ENCODE measurements at places on chromosomes 1 and 21.
A peak's percentile ranks its signal among the peaks of the same experiment; 100 is the strongest.

DNA sequence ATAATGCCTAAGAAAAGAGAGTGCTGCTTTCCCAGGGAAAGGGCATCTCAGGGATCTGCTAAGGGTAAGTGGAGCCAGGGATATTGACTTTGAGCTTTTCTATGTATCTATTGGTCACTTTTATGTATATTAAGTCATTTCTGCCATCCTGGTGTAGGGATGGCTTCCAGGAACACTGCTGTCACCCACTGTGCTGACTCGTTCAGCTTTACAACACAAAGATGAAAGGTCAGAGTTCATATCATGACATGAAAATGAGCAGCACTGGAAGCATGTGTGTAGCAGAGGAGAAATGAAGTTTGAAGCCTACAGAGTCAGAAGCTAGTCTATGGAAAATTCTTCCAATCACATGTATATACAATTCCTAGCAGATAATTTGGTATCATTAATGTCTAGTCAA lies 37.1 kb upstream of the RGS8 start:
- no peak for DNase-seq

GRCh38 chr1:26771285-26771642 lies 16.5 kb upstream of the PIGV start:
- no peak for DNase-seq

DNA sequence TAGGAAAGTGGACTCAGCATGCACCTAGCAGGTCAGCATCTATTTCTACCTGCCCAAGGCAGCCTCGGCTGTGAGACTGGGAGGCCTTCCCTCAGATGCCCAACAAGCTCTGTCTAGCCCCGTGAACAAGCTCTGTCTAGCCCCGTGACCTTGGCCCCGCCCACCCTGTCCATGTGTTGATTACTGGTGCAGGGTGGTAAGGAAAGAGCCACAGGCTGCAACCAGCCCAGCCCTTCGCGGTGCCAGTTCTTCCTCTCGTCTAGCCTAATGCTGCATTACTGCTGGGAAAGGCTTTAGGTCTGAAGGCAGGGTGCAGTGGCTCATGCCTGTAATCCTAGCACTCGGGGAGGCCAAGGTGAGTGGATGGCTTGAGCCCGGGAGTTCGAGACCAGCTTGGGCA lies 2.2 kb downstream of the GPR153 start:
- no peak for DNase-seq

DNA sequence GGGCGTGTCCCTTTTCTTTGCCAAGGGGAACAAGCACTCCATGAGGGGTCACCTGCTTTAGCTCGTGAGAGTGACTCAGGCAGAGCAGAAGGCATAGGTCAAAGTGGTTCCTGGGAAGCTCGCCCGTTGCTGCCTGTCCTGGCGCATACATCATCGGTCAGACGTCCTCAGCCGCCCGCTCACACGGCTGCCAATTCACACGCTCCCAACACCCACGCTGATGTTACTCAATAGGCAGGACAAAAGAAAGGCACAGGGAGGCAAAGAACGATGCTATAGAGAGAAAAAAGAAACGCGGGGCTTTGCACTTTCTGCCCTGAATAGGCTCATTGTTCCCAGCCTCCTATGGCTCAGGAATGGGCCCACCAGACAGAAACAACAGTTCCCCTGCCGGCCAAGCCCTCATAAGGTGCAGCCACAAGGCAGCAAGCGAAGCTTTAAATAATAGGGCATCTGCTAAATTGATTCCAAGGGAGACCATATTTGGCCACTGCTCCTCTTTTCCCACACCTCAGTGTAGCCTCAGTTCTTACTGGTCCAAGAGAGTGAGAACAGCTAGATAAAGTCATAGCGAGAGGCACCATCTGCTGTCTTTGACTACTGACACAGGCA lies 38.7 kb downstream of the VTCN1 start:
- DNase-seq: peak; percentile 96

DNA sequence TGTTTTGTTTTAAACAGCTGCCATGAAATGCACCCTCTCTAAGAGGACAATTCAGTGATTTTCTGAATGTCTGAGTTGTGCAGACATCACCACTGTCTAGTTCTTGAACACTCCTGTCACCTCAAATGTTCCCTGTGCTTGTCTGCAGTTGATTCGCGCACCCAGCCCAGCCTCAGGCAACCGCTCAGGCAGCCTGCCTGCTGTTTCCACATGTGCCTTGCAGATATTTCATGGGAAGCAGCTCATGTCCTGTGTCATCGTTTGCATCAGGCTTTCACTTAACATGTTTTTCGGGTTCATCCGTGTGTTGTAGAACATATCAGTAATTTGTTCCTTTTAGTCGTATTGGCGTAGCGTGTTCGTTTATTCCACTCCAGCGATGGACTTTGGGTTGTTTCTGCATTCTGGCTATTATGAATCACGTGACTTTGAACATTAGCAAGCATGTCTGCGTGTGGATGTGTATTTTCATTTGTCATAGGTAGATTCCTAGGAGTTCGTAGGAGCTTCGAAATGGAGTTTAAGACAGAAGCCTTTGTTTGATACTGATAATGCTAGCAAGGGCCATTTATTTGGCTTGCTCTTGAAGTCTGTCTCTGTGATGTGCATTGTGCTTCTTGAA lies 12.1 kb downstream of the ADARB1 start:
- no peak for DNase-seq

DNA sequence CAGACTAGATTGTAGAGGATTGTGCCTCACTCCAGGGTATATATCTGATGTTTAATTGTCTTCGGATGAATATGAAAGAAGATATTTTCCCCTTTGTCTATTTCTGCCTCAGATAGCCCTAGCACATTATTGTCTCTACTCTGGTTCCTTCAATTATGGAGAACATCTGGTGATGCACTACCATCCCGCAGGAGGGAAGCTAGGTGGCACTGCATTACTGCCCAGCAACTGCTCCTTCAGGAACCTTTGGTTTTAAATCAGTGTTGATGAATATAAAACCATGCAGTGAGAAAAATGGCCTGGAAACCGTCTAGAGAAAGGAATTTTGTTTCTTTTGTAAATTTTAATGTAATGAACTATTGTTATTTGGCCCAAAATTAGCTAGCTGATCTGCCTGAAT lies 68.5 kb downstream of the GPR88 start:
- peak; percentile 76 for DNase-seq

DNA sequence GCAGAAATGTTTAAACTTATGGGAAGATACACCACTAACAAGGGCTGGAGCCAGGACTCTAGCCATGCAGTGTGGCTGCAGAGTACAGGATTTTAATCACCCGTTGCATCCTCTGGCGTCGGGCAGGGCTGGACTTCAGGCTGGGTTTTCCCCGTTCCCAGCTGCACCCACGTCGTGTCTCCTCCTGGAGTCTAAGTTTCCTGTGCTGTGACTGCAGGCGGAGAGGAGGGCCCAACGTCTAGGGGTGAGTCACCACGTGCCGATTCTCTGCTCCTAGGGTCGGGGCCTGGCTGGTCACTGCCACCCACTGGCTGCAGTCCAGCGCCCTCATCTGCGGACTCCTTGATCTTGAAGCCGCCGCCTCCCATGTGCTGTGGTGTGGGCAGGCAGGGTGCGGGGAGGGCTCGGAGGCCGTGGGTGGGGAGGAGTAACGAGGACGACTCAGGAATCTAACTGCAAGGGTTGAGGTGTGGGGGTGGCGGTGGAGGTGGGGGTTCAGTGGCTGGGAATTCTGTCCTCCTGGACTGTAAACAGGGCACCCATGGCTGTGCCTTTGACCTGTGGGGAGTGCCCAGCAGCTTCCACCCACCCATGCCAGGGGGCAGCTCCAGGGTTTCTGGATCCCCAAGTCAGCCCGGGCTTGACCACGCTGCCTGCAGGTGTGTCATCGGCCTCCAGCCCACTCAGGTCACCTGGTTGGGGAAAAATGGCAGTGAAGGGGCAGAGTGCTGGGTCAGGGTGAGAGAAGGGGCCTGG lies 77.8 kb downstream of the ALPL start:
- peak; percentile 98 for DNase-seq

DNA sequence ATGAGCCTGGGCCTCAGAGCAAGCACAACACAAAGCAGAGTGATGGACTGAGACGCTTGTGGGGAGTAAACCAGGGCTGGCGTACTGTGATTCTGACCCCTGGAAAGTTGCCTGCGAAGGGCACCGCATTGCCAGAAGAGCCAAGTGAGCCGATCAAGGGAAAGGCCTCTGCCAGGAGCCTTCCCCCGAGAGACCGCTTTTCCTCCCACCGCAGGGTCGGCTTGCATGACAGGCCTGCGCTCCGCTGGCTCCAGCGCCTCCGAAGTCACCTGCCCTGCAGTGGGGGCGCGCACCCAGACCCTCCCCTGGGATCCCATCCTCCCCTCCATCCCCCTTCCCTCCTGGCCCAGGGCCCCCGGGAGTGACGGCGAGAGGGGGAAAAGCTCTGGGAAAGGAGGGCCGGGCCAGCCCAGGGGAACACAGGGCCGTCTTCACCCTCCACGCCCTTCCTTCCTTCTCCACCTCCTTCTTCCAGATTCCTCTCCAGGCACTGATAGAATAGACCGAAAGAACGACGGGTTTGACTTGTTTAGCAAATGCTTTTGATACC lies 165.0 kb downstream of the TRIM33 start:
- DNase-seq: peak; percentile 2

DNA sequence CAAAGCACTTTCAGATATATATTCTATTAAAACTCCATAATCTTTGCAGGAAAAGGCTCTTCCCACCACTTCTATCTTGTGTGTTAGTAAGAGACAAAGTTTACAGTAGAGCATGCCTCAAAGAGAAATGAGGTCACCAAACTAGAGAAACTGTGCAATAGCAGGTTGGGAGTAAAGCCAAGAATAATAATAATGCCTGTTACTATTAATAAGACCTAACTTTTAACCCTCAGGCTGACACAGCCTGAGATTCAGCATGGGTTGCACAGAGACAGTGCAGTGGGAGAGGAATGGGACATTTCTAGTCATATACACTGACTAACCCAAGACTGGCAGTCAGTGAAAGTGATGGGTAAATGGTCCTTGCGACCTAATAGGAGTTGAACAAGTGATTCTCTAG lies 320.2 kb upstream of the NFIA start:
- DNase-seq: peak; percentile 63

- DNase-seq: no peak
Observed at GRCh38 chr1:230301322-230301721, 124.8 kb downstream of the PGBD5 start.

DNA sequence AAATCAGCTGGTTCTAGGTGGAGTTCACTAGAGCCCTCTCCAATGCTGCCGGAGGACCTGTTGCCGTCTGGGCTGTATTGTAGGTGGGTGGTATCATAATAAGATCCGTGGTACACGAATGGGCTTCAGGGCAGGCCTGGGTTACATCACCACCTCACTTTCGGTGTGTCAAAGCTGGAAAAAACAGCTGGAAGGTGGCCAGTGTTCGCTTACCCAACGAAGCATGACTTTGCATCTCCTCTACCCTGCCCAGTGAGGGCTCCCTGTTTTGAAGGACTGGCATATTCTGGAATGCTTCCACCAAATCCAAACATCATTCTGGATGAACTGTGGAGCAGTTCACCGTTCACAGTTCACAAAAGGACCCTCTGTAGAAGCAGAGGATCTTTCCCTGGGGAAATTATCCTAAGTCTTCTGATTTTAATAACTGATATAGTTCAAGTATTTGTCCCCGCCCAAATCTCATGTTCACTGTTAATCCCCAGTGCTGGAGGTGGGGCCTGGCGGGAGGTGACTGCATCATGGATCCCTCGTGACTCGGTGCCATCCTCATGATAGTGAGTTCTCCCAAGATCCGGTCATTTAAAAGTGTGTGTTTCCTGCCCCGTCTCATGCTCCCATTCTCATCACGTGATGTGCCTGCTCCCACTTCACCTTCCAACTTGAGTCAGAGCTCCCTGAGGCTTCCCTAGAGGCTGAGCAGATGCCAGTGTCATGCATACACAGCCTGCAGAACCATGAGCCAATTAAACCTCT lies 429.0 kb downstream of the KIF26B start:
- DNase-seq: peak; percentile 86

GRCh38 chr1:26038477-26038876 lies 7.4 kb downstream of the SLC30A2 start:
- no peak for DNase-seq

DNA sequence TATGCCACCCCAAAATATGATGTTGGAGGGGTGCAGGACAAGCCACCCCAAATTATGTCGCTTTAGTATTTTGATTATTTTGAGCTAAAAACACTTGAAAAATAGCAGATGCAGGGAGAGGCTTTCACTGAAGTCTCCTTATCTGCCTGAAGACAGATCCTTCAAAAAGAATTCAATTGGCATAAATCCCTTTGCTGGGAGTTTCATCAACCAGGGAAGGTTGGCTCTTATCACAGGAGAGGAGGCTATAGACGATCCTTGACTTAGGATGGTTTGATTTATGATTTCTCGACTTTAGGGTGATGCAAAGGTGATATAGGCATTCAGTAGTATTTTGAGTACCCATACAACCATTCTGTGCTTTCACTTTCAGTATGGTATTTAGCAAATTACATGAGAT lies 97.8 kb upstream of the CAMK1G start:
- no peak for DNase-seq

DNA sequence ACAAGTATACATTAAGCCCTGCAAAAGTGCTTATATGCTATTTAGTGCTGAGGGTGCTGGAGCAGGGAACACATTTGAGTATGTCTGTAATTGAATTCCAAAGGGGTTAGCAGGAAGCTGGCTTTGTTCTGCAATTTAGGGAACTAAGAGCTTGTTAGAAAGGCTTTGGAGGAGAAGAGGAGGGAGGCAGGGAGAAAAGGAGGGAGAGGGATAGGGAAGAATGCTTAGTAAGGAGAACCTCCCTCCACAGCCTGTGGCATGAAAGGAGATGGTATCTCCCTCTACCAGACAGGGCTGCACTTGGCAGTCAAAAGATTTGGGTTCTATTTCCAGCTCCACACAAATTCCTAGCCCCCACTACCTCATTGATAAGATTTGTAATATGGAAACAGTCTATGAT lies 217.8 kb downstream of the DAB1 start:
- DNase-seq: no peak

DNA sequence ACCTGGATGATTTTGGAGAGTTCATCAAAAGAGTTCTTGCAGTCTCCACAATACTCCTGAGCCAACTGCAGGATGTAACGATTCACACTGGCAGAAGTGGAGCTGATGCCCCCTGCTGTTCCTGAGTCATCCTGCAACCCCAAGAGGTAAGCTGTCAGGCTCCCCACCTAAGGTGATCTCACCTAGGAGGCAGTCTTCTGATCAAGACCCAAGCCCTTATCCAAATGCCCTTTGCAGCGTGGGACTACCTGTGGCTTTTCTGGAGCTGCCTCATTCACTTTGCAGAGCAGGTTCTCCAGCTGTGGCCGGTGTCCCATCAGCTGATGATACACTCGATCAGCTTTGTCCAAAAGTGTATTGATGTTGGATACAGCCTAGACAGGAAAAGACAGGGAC lies 96.4 kb downstream of the UBR4 start:
- DNase-seq: peak; percentile 85

DNA sequence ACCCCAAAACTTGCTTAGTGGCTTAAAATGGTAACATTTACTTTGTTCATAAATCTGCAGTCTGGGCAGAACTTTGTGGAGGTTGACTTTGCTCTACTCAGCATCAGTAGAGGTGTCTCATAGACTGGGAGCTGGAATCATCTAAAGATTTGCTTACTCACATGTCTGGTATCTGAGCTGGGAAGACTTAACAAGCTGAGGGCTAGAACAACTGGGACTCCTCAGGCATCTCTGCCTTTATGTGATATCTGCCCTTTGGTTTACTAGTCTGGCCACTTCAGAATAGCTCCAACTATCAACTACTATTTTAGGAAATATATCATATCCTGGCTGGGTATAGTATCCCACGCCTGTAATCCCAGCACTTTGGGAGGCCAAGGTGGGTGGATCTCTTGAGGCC lies 82.5 kb downstream of the C4BPA start:
- peak; percentile 38 for DNase-seq

GRCh38 chr1:3455670-3456448 lies 1.4 kb downstream of the ARHGEF16 start:
- no peak for DNase-seq
